Lung microvascular endothelial cell (primary cell): ENCODE measurements at places on chromosomes 3 and 15. TPM values are rescaled to one million over a fixed set of nuclear protein-coding genes. Genes with fewer than 3 reads are reported as not detected.

HRH1 gene
- total RNA-seq: 1.6 and 5.4 TPM in 2 replicates

CNTN3 gene
- total RNA-seq: under 0.01 TPM in 1 of 2 replicates, not detected in the other

PLD1 gene
- total RNA-seq: 52.2 and 62.1 TPM in 2 replicates

PLS1 gene
- 0.44 and 0.60 TPM in 2 replicates for total RNA-seq

CAND2 gene
- 0.60 and 1.5 TPM in 2 replicates for total RNA-seq

GAP43 gene
- not detected in 2 replicates for total RNA-seq

ABI3BP gene
- 6.3 and 7.7 TPM in 2 replicates for total RNA-seq

RAD51 gene
- 1.6 and 4.1 TPM in 2 replicates for total RNA-seq

CERS3 gene
- total RNA-seq: not detected in 2 replicates

CFAP92 gene
- 0.60 and 0.65 TPM in 2 replicates for total RNA-seq

PLXNA1 gene
- 10.9 and 15.1 TPM in 2 replicates for total RNA-seq

GOLGA6L7 gene
- not detected in 2 replicates for total RNA-seq

THRB gene
- total RNA-seq: under 0.01 TPM in 2 replicates
